ENCODE measurements at places on chromosomes 12 and 14. TPM values are rescaled to one million over a fixed set of nuclear protein-coding genes. Genes with fewer than 3 reads are reported as not detected.

Gene SERPINA9
- not detected for total RNA-seq

GRCh38 chr12:3881281-3881950, 8.2 kb upstream of the PARP11 start:
- DNase-seq: no peak

Gene MDP1
- total RNA-seq: 14.5 TPM

Gene OVCH1
- 0.31 TPM for total RNA-seq

Gene PRKCH
- total RNA-seq: 17.6 TPM

- DNase-seq: no peak
These were observed 567.5 kb downstream of the TRHDE start for GRCh38 chr12:72839696-72840095.

Gene GDF3
- total RNA-seq: 0.26 TPM

GRCh38 chr12:107318806-107319532, 225.6 kb upstream of the CRY1 start:
- no peak for DNase-seq

Gene CCDC175
- total RNA-seq: not detected

GRCh38 chr14:65373016-65373670, 39.4 kb upstream of the FUT8 start:
- no peak for DNase-seq

DNA sequence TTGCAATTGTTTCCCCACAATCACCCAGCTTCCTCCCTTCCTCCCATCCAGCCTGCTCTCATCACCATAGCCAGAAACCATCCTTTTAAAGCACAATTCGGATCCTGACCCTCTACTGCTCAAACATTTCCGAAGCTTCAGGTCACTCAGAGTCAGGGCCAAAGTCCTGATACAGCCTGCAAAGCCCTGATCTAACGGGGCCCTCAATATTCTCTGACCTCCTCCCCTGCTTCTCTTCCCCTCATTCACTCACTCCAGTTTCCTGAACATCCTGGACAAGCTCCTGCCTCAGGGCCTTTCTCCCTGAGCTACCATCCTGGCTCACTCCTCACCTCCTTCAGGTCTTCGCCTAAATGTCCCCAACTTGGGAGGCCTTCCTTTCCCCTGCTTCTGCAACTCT, 46.1 kb downstream of the PITPNM2 start:
- DNase-seq: no peak

DNA sequence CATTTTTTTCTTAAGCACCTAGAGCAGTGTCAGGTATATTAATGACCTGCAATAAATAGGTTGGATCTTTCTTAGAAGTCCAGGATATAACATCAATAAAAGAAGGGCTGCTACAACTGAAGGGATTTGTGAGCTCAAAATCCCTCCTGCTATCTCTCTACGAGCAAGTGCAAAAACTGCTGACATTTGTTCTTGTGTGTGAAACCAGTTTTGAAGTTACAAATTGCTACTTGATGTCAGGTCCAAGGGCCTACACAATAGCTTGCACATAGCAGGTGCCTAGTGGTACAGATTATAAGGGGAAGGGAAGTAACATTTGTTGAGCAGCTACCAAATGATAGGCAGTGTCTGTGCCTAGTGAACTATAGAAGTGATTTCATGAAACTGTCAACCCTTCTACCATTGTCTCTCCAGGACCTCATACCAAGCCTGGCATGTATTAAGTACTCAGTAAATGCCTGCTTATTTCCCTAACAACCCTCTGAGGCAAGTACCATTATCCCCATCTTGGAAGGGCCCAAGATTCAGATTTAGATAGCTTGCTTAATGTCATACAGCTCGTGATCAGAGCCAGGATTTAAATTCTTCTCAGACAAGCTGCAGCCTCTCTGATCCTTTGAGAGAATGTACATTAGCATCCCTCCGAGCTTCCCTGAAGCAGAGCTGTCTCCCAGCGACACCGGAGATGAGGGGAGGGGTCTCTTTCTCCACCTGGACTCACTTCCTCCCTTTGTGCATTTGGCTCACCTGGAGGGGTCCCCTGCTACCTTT, 300.3 kb downstream of the ZFP36L1 start:
- no peak for DNase-seq

DNA sequence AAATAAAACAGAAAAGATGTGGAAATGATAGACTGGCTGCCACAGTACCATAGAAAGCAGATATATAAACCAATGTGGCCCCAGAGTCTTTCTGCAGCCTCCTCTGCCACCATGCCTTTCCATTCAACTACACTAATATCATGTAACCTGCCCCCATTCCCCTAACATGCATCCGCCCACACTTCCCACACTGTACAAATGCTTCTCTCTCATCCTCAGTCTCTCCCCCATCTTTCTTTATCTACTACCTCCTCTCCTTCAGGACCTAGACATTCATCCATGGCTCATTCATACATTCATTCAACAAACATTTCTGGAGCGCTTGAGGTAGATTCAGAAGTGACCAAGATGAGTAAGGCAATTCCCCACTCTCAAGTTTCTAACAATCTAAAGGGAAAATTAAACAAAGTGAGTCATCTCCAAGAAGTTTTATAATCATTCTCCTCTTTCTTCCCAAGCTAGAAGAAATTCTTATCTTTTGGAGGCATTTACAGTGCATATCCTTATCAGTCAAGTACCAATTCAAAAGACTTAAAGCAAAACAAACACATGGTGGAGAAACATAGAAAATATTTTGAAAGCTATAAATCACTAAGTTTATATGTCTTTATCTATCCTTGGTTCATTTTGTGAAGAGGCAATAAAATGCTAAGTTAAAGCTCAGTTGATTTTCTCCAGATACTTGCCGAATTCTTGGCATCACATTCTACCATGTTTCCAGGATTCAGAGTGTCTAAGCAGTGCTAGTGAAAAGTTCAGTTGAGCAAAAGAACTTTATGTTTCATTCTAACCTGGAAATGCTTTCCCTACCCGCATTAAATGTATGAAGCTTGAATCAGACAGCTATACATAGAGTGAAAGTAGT, 70.5 kb upstream of the FRMD6 start:
- no peak for DNase-seq

DNA sequence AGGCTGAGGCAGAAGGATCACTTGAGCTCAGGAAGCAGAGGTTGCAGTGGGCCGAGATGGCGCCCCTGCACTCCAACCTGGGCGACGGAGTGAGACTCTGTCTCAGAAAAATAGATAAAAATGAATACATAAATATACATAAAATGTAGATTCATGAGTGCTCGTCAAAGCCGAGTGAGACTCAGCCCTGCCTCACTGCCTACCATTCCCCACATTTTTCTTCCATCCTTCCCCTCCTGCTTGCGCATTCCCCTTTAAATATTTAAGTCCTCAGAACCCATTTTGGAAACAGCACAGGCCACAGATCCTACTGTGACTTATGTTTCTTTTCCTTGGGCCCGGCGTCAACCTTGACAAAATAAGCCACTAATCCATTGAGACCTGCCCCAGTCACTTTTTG, 31.9 kb upstream of the AACS start:
- DNase-seq: no peak

DNA sequence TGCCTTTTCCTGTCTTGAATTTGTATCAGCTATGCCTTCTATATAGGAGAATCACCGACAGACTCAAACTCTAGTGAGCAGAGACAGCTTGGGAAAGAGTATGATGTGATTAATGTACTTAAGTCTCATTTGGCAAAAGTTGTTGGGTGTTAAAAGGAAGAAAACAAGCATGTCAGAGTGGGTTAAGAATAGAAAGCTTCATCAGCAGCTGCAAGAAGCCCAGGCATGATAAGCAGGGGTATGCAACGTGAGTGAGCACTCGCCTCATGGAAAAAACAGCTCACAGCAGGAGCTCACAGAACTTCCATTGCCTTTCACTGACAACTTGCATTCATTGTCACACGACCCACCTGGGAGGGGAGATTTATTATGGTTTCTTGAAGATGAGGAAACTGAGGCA, 35.9 kb upstream of the WNK1 start:
- peak; percentile 75 for DNase-seq

GRCh38 chr12:202081-202731, 11.8 kb downstream of the SLC6A12 start:
- DNase-seq: no peak

Measured in left cardiac atrium (tissue), 4 donors.